Panc1 (cell line): ENCODE measurements at places on chromosomes 7 and 10.

DNA sequence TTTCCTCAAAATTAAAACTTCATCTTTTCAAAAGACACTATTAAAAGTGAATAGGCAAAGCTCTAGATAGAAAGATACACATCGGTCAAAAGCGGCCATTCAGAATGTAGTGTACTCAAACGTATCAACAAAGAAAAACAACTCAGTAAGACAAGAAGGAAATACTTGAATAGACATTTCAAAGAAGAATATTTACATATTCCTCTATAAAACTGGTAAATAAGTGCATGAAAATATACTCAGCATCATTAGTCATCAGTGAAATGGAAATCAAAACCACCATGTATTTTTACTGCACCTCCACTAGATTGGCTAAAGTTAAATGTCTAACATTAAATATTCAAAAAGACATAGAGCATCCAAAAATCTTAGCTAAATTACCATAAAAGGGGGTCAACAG, 551.1 kb upstream of the SORCS1 start:
- no peak for DNase-seq

- no peak for DNase-seq
These were observed 3.9 kb upstream of the BLVRA start for GRCh38 chr7:43754596-43754995.

DNA sequence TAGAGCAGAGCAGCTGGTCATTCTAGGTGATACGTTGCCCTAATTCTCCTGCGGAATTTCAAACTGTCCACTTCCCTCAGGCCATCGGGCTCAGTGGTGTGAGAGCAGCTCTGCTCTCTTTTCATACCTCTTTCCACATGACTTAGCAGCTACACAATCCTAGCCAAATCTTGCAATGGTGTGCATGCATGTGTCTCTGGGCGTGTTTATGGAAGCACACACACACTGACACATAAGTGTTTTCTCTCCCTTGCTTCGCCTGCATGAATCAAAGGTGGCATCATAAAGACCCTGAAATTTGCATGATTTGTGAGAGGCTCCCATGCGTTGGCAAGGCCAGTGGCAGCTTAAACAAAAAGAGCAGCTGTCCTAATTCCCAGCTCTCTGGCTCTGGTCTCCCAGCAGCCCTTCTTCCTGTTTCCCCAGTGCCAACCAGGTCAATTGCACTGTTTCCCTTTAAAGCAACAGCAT, 1189.5 kb downstream of the GATA3 start:
- no peak for DNase-seq

DNA sequence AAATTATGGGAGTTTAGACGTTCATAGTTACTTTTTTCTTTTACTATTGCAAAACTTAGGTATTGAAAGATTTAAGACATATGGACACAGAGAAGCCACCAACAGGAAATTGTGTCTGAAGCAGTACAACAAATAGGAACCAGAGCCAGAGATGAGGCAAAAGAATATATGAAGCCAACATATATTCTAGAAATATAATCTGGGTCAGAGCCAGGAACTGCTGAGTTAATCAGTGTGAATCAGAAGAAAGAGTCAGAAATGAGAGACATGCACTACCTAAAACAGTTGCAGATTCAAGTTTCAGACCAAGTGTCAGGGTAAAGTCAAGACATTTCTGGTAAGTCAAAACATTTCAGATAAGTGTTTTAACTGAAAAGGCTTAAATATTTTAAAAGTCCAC, 67.7 kb downstream of the DGKB start:
- DNase-seq, result no peak

DNA sequence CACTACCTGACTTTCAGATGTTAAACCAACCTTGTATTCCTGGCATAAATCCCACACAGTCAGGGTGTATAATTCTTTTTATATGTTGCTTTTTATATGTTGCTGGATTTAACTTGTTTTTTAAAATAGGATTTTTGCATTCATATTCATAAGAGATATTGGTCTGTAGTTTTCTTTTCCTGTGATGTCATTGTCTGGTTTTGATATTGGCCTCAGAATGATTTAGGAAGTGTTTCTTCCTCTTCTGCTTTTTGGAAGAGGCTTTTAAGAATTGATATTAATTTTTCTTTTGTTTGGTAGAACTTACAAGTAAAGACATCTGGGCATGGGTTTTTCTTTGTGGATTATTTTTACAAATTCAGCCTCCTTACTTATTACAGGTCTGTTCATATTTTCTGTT, 93.1 kb downstream of the CARD11 start:
- no peak for DNase-seq
